ENCODE measurements at places on chromosomes 2 and 18.

DNA sequence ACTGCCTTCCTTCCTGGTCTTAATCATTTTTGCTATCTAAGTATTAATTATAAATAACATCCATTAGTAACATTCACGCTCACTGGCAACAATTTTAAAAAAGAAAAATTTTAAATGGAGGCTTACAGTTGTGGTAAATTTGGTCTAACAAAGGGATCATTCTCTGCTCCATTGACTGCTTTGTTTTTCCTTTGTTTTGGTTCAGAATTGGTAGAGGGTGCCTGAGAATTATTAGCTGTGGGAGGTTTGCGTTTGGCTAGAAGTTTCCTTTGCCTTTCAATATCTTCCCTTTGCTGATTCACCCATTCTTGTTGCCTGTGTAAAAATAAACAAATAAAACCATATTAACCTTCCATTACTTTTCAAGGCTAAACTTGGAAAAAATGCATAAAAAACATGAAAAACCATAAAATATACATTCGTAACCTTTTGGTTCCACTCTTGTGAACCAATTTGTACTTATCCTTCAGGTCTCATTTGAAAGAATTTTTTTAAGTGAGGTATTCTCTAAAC is 114.6 kb downstream of the TLK1 start:
- DNase-seq, result no peak

GRCh38 chr2:60525899-60526298 is 27.6 kb downstream of the BCL11A start:
- DNase-seq, result no peak

GRCh38 chr2:207884127-207884526 is 114.4 kb upstream of the FZD5 start:
- no peak for DNase-seq

- DNase-seq, result no peak
Measured at GRCh38 chr2:10903861-10904210, 7.9 kb upstream of the KCNF1 start.

DNA sequence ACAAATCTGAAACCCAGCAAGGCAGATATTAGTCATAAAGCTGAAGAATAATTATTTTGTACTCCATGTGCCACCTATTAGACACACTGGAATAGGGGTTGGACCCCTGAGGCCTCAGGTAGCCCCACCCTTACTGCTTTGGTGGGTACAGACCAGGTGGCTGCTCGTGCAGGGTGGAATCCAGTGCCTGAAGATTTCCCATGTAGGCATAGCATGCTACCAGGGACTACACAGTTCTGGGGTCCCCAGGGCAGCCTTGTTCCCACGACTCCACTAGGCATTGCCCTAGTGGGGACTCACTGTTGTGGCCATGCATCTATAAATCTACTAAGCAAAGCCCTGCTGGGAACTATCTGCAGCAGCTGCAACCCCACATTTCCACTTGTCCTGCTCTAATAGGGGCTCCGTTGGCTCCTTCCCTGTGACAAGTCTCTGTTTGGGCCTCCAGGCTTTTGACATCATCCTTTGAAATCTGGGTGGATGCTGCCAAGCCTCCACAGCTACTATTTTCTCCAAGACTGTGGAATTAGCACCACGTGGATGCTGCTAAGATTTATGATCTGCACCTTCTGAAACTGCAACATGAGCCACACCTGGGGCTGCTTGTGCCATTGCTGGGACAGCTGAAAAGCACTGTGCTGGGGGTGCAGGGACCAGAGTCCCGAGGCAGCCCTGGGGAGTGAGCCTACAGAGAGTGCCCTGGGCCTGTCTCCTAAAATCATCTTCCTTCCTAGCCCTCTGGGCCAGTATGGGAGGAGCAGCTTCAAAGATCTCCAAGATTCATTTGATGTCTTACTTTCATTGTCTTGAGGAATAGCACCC is 303.8 kb downstream of the FSIP2 start:
- no peak for DNase-seq

GRCh38 chr2:210475706-210476105 is 853 bp downstream of the LANCL1 start:
- no peak for DNase-seq

GRCh38 chr2:50694798-50695197 is 337.1 kb downstream of the NRXN1 start:
- DNase-seq, result no peak

DNA sequence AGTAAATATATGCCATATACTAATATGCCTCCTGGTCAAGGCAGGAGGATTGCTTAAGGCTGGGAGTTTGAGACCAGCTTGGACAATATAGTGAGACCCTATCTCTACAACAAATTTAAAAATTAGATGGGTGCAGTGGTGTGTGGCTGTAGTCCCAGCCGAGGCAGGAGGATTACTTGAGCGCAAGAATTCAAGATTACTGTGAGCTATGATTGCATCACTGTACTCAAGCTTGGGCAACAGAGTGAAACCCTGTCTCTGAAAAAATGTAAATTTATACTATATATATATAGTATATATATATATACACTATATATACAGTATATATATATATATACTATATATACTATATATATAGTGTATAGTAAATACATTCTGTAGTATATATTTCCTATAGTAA is 30.0 kb upstream of the NPC1 start:
- DNase-seq, result no peak

DNA sequence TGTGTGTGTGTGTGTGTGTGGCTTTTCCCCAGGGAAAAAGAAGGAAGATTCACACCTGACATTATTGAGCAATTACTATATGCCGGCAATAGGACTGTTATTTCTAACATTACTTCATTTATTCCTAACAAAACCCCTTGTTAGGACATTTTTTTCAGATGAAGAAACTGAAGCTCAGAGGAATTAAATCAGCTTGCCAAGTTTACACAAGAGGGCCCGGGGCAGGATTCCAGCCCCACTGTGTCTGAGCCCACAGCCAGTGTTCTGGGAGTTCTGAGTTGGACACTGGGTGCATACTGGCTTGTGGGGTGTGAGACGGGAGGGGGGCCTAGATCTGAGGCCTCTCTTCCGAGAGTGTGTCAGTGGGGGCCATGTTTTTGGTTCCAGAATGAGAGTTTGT is 9.9 kb downstream of the TOGARAM2 start:
- no peak for DNase-seq

DNA sequence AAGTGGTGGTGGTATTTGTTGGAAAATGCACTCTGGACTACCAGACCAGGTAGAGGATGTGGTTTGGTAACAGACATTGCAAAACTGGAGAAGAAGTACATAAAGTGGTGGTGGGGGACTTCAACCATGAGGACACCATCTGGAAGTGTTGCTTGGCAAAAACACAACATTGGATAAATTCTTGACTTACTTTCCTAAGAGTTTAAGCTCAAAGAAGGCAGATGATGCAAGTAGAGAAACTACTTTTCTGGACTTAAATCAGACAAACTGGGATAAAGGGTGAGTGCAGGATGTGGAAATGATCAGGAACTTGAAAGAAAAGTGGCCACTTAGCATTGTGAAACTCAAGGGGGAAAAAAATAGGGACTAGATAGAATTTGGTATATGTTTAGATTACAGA is 487.4 kb downstream of the ZEB2 start:
- DNase-seq, result no peak

DNA sequence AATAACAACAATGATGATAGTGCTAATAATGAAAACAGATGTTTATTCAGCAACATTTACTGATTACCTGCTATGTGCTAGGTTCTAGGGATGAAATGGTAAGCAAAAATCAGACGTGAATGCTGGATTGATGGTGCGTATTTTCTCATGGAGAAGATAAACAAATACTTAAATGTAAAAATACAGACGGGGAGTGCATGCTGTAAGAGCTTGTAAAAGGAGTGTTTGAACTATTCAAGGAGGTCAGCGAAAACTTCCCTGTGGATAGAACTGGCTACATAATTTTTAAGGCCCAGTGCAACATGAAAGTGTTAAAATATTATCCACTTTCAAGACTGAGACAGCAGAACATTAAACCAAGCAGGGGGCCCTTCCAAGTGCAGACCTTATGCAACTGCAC is 22.1 kb downstream of the MTX2 start:
- DNase-seq, result no peak

DNA sequence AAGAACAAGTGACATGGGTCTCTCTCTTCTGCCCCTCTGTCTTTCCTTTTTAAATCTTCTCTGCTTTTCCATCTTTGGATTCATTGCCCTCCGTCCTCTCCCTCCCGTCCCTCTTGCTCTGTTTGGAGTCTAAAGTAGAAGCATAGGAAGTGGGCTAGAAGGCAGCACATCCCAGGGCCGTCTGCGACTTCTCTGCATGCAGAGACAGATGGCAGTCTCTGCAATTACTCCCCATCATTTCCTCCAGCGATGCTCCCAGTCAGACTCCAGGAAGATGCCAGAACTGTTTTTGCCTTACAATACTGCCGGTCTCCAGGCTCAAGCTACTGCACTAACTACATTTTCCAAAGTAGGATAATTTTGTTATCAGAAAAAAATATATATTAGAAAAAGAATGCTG is 35.2 kb upstream of the LPIN2 start:
- no peak for DNase-seq

DNA sequence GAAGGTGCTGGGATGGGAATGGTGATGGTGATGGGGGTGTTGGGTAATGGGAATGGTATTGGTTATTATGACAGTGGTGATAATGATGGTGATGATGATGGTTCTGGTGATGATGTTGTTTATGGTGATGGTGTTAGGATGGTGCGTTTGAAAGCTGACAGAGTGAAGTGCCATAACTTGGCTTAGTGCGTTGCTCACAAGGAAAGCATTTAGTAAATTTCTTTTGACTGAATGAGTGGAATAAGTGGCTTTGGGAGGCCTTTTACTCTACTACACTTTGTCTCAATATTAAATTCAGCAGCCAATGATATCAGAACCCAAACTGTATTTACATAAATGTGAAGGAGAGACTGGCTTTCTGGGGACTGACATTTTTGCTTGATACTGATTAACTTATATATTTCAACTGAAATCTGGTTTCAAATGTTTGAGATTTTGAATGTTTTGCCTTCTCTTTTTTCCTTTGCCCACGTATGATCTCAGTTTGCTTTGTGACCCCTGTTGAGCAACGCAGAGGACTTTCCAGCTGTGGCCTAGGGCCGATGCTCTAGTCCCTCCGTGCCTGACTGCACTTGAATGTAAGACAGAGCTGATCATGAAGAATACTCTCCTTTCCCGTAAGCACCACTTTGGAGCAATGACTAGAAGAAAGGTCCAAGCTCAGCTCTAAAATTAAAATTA is 128.5 kb upstream of the SH3BP4 start:
- DNase-seq, result no peak

DNA sequence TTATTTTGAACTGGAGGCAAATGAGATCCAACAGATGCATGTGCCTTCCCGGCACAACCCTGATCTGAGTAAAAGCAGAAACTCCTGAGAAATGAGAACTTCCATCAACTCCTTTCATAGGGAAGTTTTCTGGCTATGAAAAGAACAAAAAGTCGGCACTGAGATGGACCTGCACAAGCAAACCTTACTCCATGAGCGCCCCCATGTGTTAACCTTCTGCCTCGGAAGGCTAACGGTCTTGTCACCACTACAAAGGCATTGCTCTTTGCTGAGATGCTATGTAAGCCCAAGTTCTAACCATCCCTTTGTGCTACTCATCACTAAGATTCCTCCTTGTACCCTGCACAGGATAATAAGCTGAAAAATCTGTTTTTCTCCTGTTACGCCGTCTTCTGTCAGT is 57.3 kb upstream of the SULT1C3 start:
- no peak for DNase-seq

GRCh38 chr2:177348733-177349693 is 43.6 kb upstream of the AGPS start:
- no peak for DNase-seq

- no peak for DNase-seq
Measured at GRCh38 chr2:36732673-36733036, 36.1 kb downstream of the VIT start.

DNA sequence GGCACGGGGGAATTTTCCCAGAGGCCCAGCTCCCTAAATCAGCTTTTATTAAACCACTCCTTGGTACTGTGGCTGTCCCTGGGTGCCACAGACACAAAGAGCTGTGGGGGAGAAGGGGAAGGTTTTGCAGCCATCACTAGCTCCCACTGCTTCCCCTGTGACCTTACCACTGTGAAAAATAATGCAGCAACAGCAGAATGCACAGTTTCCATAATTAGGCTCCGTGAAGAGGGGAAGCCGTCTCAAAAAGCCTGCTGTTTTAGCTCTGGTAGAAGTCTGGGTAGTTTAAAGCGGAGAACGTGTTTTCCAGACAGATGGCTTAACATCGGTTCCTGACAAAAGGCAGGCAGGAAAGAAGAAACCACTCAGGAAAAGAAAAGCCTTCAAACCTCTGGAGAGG is 27.5 kb upstream of the CAB39 start:
- no peak for DNase-seq

DNA sequence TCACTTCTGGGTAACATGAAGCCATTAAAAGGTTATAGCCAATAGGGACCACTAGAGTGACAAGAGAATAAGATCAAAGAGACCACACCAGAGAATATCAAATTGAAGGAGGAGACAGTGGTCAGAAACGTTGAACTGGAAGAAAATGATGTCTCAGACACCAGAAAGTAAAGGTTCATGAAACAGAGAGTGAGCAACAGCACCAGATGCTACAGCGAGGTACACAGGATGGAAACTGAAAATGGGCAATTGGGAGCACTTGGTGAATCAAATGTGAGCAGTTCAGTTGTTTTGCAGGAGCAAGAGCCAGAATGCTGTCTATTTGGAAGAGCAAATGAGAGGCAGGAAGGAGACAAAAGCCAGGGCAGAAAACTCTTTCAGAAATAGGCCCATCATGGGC is 162.6 kb downstream of the SS18 start:
- no peak for DNase-seq

DNA sequence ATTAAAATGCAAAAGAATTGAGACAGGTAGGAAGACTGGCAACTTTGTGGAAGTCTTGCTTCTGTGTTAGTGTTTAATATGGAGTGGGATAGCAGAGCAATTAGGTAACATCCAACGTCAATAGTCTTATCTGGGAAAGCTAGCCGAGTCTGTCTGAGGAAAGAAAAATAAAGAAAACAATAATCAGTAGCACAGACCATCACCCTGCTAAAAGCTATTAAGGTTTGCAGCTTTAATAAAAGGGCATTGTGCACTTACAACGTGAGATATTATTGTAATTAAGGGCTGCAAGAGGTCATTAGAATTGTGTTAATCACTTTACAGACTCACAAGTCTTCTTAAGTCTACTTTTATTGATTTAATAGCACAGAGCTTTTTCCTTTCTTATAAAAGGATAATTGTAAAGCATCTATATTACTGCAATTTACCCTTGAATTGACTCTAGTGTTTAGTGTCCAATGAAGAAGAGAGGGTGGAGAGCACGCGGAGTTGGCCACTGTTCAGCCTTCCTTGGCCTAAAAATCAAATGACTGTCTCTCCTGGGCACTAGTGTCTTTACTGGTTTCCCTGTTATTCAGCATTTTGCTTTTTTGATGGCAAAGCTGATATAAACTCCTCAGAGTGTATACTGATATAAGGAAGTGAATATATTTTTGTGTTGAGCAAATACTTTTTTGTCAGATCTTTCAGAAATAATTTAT is 2.0 kb downstream of the CDH7 start:
- no peak for DNase-seq

DNA sequence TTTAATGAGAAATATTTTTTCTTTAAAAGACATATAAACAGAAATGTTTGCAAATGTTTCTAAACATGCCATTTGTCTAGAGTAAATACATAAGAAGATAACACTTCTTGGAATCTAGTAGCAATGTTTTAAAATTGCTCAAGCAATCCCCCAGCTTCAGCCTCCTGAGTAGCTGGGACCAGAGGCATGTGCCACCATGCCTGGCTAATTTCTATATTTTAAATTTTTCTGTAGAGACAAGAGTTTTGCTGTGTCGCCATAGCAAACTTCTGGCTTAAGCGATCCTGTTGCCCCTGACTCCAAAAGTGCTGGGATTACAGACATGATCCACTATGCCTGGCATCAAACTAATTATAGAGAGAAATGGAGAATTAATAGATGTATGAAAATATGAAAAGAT is 14.6 kb upstream of the MBD2 start:
- DNase-seq, result no peak

Measured in germinal center (tissue), 1 donor.